ENCODE measurements at places on chromosomes 2 and 18.

DNA sequence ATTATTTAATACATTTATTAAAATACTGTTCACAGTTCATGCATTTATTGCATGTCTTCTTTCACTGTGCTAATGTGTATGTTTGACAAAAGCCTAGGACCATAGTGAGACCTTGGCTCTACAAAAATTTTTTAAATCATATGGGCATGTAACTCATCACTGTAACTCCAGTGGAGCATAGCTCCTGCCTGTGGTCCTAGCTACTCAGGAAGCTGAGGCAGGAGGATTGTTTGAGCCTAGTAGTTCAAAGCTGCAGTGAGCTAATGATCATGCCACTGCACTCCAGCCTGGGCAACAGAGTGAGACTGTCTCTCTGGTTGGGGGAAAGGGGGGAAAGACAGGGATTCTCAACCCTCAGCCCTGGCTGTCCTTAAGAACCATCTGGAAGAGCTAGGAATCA, 137.8 kb downstream of the PRKCE start:
- DNase-seq, result no peak

GRCh38 chr2:124347209-124347608, 322.1 kb downstream of the CNTNAP5 start:
- DNase-seq, result no peak

DNA sequence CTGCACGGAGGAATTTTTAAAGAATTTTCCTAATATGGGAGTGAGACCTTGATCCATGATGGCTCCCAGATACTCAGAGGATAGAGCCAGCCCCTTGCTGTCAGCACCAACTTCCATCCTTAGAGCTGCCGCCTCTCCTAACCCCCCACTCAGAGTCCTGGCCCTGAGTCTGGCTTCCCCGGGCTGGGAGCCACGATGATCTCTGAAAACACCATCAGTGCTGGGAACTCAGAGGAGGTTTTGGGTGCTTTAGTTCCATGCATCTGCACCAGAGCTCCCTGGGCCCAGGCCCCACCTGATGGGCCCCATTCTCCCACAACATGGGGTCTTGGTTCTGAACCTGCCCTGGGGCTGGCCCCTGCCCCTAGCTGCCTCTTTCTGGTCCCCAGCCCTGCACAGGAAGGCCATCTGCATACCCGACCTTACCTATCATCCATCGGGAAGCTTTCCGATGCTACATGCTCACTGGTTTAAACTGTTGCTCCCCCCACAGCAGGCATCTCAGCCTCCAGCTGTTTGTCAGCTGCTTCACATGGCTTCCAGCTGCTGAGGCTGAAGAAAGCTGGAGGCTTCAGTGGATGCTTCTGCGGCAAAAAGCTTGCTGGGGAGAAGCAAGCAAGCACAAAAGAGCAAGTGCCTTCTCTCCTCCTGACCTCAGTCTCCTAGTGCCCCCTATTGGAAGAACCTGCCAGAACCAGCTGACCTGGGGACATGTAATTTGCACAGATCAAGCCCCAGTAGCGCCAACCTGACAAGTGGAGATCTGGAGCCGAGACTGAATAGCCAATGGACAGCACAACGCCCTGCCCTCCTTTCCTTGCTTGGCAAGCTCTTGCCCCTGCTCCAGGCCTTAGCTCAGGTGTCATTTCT, 24.2 kb upstream of the RHOB start:
- DNase-seq, result no peak

GRCh38 chr2:38148501-38148900, 72.5 kb upstream of the CYP1B1 start:
- no peak for DNase-seq

DNA sequence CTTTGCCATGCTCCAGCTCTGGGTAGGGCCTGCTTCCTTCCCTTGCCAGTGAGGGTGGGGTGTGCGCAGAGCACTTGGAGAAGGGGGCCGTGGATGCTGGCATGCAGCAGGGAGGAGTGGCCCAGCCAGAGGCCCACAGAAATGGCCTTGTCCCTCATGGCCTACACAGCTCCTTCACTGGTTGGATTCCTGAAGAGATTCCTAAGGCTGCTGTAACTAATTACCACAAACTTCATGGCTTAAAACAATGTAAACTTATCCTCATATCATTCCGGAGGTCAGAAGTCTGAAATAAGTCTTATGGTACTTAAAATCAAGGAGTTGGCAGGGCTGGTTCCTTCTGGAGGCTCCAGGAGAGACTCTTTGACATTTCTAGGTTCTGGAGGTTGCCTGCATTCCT, 195.2 kb downstream of the GLI2 start:
- no peak for DNase-seq

GRCh38 chr18:49933530-49934128, 120.3 kb upstream of the ACAA2 start:
- DNase-seq, result no peak

DNA sequence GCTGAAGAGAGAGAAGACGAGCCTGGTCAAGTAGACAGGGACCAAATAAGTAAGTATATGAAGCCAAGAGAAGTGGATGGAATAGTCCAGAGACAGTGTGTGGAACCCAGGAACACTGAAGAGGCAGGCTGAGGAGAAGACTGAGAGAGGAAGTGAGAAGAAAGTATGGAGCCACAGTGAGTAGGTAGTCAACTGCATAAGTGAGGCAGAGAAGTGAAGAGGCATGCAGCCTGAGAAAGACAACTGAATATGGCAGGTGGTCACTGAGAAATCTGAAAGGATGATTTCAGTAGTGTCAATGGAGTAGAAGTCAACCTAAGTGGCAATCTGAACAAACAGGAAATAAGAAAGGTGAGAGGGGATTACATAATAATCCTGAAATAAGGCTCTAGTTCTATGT, 55.4 kb downstream of the CWC22 start:
- no peak for DNase-seq

DNA sequence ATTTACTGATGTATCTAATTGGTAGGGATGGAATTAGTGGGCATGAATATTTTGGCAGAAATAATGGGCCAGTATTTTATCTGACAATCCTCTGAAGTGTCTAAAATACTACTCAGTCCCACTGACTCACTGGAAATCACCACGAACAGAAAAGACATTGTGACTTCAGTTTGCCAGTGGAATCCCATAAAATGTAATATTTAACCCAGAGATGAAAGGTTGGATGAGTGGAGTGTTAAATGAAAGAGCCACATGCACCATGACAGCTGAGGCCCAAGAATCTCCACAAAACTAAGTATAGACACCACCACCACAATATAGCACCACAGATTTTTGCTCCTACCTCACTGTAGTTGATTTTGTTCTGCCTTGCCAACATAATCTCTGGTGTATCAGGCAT, 103.9 kb downstream of the NEB start:
- no peak for DNase-seq

DNA sequence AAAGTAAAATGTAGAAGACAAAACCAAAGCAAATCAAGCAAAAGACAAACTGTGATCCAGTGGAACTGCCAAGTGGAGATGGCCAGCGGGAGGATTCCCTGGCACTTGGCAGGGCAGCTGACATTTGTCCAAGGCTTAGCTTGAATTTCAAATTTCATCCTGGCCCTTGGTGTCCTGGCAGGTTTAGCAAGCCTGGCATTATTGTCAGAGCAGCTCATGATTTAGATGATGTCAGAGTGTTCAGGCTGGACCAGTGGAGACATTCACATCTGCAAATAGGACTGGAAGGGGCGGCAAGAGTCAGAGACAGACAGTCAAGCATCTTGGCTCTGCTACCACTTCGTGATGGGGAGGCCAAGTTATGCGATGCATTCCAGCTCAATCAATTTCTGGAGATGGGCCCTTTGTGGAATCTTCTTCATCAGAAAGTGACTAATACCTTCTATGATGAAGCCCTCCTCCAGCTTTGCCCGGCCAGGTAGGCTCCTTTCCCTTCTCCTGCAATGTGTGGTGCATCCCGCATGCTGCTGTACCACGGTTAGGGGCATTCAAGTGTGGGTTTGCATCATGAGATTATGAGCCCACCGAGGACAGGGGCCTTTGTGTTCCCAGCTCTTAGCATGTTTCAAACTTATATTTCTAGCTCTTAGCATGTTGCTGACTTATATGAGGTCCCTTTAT, 199.7 kb downstream of the ANKRD30B start:
- DNase-seq, result no peak

- no peak for DNase-seq
Measured at GRCh38 chr2:231181860-231182512, 16.4 kb upstream of the ARMC9 start.

DNA sequence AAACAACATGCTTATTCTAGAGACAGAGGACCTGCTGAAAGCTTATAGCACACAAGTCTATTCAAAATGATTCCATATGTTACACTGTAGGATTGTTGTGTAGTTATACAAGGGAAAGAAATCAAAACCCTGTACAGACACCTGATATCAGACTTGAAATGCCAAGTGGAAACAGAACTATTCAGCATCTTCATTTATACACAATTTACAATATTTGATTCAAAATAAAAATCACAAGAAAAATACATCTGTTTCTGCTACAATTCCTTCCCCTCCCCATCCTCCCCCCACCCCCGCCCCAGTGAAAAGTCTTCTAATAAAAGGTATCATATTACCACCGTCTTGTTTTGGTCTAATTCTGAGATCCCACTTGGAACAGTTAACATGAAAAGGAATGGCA, 37.5 kb upstream of the NFU1 start:
- no peak for DNase-seq

GRCh38 chr2:2048461-2048860, 282.6 kb downstream of the MYT1L start:
- no peak for DNase-seq

DNA sequence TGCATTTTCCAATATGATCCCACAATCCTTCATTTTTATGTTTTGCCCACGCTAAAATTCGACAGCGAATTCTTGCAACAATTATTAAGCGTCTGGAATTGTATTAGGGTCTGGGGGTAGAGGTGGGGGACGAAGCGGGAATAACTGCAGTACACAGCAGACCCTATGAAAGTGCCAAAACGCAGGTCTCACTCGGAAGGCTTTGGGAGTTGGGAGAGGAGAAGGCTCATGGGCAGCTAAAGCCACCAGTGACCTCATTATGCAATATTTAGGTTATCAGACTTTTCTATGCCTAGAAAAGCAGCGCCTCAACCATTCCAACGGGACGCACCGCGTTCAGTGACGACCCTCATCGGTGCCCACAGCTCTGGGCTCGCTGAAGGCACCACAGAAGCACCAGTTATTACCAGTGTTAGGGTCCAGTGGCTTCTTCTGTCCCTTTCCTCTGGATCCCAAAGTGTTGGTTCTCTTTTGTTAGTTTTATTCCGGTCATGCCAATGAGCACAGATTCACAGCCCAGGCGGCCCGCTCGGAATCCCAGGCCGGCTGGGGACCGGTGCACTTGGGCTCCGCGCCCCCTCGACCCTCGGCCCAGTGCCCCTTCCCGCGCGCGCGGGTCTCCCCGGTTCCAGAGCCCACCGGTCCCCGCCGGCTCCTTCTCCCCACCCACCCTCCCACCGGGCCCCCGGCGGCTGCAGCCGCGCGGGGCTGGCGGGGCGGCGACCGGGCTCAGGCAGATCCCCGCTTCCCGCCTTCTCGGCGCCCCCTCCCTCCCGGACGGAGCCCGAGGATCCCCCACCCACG, 737 bp upstream of the MAPK4 start:
- no peak for DNase-seq

DNA sequence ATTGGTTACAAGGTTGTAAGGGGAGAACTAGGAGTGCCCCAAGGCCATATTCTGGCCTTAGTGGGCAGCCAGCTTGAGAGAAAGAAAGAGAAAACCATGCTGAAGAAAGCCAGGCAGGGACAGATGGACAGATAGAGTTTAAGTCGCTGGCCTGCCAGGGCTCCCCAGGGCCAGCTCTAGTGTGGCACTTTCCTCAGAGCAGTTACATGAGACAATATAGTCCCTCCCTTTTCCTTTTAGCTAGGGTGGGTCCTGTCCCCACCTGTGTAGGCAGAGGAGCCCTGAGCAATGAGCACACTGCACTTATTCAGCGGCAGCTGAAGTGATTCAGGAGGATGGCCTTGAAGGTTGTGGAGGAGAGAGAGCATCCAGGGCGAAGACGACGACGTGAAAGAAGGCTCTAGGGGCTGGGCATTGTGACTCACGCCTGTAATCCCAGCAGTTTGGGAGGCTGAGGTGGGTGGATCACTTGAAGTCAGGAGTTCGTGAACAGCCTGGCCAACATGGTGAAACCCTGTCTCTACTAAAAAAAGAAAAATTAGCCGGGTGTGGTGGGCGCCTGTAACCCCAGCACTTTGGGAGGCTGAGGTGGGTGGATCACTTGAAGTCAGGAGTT, 152.0 kb upstream of the SLC1A4 start:
- DNase-seq, result no peak

DNA sequence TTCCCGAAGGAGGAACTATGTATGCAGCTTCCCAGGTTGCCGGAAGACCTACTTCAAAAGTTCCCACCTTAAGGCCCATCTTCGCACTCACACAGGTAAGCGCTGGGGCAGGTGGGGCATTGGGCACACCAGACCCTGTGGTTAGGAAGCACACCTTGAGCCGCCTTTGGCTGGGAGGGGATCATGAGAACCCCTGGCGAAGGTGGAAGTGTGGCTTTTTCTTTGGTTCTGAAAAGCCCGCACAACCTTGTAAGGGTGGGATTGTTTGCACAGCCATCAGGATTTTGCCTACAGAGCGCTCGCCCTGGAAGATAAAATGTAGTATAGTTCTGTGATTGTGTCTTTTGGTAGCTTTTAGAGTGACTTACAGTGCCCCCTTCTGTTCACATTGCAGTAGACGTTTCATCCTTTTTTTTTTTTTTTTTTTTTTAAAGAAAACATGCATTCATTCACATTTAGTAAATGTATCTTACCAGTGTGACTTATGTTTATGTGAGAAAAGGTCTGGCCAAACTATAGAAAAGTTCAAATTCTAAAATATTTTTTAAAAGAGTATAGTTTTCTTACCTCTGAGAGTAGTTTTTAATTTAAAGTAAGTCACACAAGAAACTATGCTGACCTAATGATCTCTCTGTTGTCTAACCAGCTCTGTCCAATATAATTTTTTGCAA, 5.3 kb downstream of the KLF11 start:
- no peak for DNase-seq

- DNase-seq, result no peak
Measured at GRCh38 chr2:148237911-148238310, 217.0 kb downstream of the MBD5 start.

- DNase-seq, result no peak
Measured at GRCh38 chr2:179344280-179344964, 79.8 kb upstream of the SESTD1 start.
